ENCODE measurements at places on chromosomes 6 and 20. TPM values are rescaled to one million over a fixed set of nuclear protein-coding genes. Genes with fewer than 3 reads are reported as not detected.
A peak's percentile ranks its signal among the peaks of the same experiment; 100 is the strongest.

DNA sequence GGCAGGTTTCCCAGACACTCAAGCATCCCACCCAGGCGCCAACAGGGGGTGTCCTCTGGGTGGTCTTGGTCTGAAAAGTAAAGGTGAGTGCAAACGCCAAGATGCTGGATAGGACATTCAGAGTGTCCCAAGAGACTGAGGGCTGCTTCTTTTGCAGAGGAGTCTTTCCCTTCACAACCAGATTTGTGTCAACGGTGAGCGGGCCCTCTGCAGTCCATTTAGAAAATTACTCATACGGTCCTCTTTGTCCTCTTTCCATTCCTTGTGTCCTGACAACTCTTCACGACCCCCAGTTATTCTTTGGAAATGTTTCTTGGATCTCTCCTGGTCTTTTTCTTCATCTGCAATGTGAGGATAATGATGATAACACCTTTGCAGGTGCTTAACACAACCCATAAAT, 257.8 kb downstream of the CDC5L start:
- peak; percentile 23 for DNase-seq

GRCh38 chr20:49483018-49483695, 689 bp upstream of the KCNB1 start:
- DNase-seq, result no peak

The EYA4 gene
- total RNA-seq, result not detected

The PLCB4 gene
- total RNA-seq, result 0.73 TPM

GRCh38 chr20:43537921-43538877, 20.6 kb upstream of the SGK2 start:
- peak; percentile 87 for DNase-seq

The COL10A1 gene
- not detected for total RNA-seq

- DNase-seq, result peak; percentile 49
Measured at GRCh38 chr20:50913690-50914375, 17.4 kb downstream of the ADNP start.

All from K562 (cell line).